BE2C (cell line): ENCODE measurements at places on chromosomes 4 and X.

DNA sequence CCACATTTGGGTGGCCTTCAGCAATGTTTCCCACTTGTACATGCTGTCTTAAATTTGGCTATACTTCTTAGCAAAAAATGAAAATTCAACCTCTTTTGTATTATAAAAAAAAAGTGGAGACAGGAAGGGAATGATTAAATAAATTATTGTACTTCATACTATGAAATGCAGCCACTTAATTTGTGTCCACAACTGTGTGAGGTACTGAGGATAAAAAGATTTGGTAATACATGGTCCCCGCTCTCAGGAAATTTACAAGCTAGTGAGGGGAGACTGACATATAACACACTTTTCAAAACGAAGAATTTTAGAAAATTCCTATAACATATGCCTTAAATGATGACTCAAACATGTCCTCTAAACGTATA is 105.0 kb downstream of the HNRNPD start:
- DNase-seq = no peak

DNA sequence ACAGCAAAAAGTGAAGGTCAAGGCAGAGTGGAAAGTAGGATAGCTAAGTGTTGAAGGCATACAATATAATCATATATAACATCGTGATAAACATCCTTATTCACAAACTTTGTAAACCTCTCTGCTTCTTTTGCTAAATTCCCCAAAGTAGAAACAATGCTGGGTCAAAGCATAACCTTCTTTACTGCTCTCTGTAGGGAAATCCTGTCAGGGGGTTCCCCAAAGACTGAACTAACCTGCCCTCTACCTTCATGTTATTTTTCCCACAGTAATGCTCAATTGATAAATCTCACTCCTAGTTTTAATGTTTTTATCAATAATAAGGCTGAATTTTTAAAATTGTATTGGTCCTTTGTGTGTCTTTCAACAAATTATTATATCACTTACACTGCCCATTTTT is 55.7 kb downstream of the DCHS2 start:
- no peak for DNase-seq

- DNase-seq = peak; percentile 74
Measured at GRCh38 chrX:119692191-119693039, 553 bp downstream of the SEPTIN6 start.

DNA sequence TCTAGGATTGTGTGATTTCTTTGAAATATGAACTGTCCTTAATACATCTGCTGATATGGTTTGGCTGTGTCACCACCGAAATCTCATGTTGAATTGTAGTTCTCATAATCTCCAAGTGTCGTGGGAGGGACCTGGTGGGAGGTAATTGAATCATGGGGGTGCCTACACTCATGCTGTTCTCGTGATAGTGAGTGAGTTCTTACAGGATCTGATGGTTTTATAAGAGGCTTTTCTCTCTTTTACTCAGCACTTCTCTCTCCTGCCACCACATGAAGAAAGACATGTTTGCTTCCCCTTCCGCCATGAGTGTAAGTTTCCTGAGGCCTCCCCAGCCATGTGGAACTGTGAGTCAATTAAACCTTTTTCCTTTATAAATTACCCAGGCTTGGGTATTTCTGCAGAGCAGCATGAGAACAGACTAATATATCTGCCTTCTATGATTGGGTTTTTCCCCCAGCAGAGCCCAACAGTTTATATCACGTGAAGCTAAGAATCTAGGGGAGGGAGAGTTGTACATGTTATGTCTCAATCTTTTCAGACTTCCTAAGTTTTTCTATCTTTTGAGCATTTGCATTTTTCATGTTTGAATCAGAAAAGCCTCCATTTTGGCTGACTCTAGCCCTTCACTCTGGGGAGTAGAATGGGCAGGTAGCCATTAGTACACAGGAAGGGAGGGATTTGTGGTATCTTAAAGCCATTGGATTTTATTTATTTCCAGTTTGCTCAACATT is 58.9 kb downstream of the PLAC1 start:
- DNase-seq = no peak

- no peak for DNase-seq
Measured at GRCh38 chr4:113478032-113478431, 283.5 kb downstream of the CAMK2D start.

GRCh38 chr4:66062921-66063320 is 392.6 kb upstream of the EPHA5 start:
- no peak for DNase-seq

- no peak for DNase-seq
Measured at GRCh38 chr4:76607266-76607799, 172.3 kb downstream of the SHROOM3 start.

DNA sequence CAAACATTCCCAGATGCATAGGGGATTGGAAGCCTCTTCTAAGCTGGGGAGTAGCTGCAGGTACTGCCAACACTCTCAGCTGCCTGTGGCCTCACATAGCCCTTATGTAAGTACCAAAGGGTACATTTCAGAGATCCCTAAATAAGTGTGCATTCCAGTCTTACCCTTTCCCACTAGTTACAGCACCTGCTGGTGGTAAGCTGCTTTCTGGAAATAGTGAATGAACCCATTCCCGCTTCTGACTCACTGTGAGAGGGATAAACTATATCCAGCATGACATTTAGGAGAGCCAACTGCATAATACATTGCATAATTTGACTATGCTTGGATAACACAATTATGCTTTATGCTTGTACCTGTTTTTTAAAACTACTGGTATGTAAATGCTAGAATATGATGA is 149.0 kb downstream of the FAM13A start:
- DNase-seq = no peak

DNA sequence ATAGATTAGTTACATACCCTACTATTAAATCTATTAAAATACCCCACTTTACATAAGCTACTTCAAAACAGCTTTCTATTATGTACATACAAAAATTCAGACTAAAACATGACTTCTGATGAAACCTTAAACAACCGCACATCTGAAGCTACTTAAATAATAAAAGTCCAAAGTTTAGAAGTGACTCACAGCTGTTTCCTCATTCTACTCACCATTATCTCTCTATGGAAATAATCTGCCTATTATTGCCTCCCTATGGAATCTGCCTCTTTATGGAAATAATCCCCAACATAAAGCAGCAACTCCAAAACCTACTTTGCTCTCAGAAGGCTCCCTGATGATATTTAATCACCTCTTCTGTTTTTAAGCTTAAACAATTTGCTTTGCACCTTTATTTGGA is 15.7 kb upstream of the BANK1 start:
- DNase-seq = no peak

DNA sequence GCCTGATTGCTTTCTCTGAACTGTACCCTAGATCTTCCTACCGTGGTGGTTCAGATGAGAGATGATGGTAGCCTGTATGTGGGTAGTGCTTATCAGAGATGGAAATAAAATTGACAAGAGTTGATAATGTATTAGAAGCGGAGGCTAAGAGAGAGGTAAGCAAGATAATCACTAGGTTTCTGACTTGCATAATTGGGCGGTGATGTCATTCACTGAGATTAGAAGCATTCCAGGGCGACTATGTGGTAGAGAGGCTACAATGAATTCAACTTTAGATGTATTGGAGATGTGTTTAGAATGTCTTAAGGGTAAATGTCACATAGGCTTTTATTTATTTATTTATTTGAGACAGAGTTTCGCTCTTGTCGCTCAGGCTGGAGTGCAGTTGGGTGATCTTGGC is 415 bp upstream of the TENM3 start:
- DNase-seq = no peak

DNA sequence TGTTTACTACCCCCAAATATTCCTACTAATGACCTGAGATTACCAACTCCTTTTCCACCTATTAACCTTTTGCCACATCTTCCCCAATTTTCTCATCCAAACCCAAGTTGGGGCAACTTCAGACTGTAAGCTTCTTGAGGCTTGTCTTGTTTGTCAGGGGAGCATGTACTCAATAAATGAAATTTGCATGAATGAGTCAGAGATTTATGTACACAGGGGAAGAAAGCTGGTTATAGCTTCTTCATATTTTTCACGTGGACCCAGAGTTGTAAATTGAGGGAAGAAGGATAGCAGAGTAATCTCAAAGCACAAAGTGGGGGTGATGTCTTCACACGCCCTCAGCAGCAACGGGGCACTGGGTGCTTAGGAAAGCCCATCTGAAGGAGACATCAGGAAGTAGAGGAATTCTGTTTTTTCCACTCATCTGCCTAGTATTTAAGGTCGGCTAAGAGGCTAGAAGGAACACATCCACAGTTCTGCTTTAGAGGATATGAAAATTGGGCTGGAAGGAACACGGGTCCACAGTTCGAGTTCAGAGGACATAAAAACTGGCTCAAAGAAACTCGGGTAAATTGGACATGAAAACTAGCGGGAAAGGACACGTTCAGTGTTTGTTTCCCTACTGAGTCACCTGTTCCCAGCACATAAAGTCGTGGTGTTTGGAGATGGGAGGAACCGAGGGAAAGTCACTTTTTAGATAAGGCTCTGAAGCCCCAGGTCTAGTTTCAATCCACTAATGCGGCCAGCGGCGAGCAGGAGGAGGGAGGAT is 696 bp upstream of the CA5B start:
- no peak for DNase-seq

- DNase-seq = peak; percentile 10
Measured at GRCh38 chr4:116664198-116664597, 421.2 kb downstream of the TRAM1L1 start.

DNA sequence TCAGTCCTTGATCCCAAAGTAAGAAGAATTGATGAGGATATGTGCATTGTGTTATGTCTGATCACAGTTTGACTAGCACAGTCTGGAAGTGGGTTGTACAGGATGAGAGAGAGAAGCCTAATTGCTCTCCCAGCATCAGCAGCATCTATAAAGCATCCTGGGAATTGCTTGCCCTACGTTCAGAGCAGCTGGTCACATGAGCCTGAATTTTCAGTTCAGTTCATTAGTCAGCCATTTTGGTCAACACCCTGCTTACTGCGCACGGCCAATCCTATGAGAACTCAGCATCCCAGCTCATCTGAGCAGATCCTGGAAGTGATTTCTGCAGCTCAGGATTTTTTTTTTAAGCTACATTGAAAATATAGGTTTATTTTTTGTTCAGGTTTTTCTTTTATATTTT is at the start of gene RUFY3:
RUFY3 (plus strand) TSS at position 218 of the 400 bp plus-strand sequence. CDS start 610 bp downstream, outside the sequence.
- DNase-seq = peak; percentile 76

- no peak for DNase-seq
Measured at GRCh38 chr4:142411993-142412392, 434.1 kb downstream of the INPP4B start.

DNA sequence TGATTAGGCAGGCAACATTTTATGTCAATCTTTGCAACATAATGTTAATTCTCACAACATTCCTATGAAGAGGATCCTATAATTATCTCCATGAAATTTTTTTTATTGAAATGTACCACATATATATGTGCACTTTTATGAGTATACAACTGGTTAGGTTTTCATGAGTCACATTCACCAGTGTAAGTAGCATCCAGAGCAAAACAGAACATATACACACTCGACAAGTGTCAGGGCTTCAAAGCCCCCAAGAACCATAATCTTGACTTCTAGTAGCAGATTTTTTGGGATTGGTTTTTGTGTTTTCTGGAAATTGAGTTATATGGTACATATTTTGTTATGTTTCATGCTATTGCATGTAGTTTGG is 62.4 kb downstream of the ARHGAP10 start:
- no peak for DNase-seq

GRCh38 chr4:38466401-38466800 is 197.6 kb upstream of the KLF3 start:
- no peak for DNase-seq

- DNase-seq = no peak
Measured at GRCh38 chr4:66564901-66565651, 894.8 kb upstream of the EPHA5 start.

DNA sequence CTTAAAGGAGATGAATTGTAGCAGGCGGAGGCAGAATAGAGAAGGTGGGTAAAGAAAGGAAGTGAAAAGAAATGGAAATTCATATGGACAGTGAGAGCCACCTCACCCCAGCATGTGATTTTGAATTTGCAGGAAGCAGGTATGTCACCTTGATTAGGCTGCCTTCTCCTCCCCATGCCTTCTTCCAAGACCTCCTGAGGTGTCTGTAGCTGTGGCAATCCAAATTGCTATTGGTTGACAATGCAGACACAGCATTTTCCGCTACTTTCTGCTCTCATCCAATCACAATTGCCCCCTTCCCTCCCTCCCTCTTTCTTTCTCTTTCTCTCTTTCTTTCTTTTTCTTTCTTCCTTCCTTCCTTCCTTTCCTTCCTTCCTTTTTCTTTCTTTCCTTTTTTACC is 38.5 kb downstream of the RAB33B start:
- no peak for DNase-seq

GRCh38 chrX:67749536-67749935 is 205.7 kb downstream of the AR start:
- DNase-seq = no peak

- DNase-seq = no peak
Measured at GRCh38 chr4:180380733-180381132, 1862.5 kb upstream of the TENM3 start.

DNA sequence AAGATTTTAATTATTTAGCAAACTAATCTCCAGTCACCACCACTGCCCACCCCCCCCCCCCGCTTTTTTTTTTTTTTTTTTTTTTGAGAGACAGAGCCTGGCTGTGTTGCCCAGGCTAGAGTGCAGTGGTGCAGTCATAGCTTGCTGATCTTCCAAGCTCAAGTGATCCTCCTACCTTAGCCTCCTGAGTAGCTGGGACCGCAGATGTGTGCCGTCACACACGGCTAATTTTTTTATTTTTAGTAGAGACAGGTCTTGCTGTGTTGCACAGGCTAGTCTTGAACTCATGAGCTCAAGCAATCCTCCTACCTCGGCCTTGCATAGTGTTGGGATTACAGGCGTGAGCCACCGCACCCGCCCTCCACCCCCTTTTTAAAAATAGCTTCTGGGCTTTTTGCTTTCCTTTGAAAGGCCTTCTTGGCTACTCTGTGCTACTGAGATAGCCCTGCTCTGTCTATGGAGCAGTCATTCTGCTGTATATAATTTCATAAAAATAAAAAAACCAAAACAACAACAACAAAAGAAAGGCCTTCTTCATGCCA is 18.7 kb downstream of the TXLNG start:
- no peak for DNase-seq

DNA sequence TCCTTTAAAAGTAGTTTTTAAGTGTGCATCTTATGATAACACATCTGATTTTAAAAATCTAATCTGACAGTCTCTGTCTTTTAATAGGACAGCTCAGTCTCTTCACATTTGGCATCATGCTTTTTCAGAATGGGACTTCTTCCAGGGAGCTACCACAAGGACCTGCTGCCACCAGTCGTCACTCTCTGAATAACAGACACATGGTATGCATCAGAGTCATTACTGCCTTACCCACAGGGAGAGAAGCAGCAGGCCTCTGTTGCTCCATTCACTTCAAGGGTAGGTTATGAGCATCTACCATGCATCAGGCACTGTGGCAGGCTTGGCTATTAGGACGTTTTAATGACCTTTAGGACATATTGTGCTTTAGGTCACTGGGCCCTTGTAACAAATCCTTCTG is 50.0 kb upstream of the AFAP1 start:
- DNase-seq = no peak

GRCh38 chr4:78592088-78592783 is 40.7 kb downstream of the ANXA3 start:
- DNase-seq = peak; percentile 37

DNA sequence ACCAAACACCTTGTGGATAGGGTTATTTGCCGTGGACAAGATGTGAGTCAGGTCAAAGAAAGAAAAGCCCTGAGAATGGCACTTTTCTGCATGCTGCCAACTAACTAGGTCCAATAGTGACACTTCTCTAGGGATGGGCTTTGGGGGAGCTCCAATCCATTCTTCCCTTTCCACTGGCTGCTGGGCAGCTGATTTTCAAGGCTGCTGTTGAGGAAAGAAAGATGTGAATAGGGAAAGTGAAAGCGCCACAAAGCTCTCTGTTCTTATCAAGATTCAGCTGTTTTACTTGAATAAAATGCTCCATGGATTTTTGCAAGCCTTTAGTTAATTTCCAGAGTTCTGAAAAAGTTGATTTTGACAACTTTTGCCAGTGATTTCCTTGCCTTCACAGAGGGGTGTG is 244.2 kb upstream of the F9 start:
- no peak for DNase-seq
